ENCODE measurements at places on chromosomes 6 and 20.

- DNase-seq = no peak
Measured at GRCh38 chr20:17810847-17811627, 111.3 kb downstream of the BANF2 start.

DNA sequence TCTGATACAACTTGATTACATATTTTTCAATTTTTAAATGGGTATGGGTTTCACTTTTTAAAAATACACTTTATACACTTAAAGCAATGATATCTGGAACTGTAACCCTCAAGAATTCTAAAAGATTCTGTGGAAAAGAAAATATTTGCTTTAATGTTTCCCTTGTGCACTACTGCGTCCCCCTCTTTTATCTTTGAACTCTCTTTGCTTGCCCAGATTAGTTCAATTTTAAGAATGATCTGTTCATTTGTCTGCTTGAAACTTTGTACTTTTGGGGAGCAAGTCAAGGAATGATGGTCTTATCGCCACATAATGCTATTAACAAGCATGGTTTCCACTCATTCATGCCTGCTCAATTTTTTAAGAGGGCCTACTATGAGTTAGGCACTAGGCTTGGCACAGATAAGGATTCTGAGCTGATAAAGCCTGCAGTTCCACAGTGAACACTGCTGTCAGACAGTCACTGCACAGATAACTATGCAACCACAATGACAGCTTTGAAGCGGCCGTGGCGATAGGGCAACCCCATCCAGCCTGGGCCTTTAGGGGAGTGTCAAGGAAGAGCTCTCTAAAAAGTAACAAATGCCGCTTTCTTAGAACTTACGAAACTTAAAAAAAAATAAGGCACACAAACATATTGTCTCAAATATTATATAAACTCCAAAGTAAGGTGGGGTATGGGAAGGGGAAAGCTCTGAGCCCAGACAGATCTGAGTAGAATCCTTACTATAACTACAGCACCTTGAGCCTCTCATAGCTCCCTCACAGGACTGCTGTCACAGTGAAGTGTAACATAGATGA is 29.7 kb downstream of the FYN start:
- no peak for DNase-seq

GRCh38 chr20:3242172-3242692 is 3.2 kb upstream of the SLC4A11 start:
- no peak for DNase-seq

DNA sequence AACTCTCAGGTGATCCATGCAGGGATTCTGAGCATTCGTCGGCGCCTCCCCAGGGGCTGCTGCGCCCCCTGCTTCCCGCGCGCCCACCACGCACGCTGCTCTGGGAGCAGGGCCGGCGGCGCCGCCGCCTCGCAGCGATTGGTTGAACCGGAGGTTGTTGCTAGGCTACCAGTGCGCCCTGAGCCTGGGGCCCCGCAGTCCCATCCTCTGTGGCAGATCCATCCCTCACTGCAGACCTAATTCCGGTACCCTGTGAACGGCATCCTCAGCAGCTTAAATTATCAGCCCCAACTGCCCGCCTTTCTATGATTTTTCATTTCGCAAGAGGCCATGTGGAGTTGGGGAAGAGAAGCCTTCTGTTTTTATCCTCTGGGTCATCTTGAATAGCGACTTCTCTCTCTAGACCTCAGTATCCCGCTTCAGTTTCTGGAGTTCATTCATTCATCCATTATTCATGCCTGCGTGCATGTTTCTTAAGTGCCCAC is 15.4 kb downstream of the PNPLA1 start:
- DNase-seq = no peak

DNA sequence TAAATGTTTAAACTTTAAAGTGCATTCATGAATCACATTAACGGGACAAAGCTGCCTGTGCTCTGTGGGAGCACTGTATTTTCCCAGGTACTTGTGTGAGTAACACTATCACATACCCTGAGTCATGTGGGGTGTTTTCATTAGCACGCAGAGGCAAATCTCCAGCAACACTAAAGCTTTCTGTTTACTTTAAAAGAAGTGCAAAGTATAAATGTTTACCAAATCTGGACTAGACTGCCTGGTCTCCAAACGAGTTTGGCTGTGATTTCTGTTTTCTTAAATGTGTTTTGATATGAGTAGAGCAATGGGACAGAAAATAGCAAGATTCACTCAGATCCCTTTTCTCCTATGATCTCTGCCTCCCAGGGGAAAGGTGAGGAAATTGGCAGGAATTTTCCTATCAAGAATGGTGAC is 28.8 kb upstream of the RIPPLY2 start:
- DNase-seq = no peak

GRCh38 chr20:48849299-48849698 is 21.5 kb upstream of the PREX1 start:
- DNase-seq = no peak

Data from GM03348 (cell line).